Frontal cortex (tissue), 4 donors: ENCODE measurements at places on chromosomes 2 and 18. TPM values are rescaled to one million over a fixed set of nuclear protein-coding genes. Genes with fewer than 3 reads are reported as not detected.

The ANKMY1 gene
- 4.9 TPM for total RNA-seq

The TSPYL6 gene
- not detected for total RNA-seq

The AFF3 gene
- 56.7 TPM for total RNA-seq

The FMNL2 gene
- total RNA-seq: 93.8 TPM

The PLA2R1 gene
- 1.6 TPM for total RNA-seq

The PAIP2B gene
- 20.4 TPM for total RNA-seq

The YIPF4 gene
- 43.6 TPM for total RNA-seq

The SKOR2 gene
- total RNA-seq: not detected

The KATNAL2 gene
- total RNA-seq: 3.7 TPM

The C2orf49 gene
- 29.8 TPM for total RNA-seq

- DNase-seq: no peak
Measured at GRCh38 chr18:36511791-36512352, 214.4 kb downstream of the FHOD3 start.

- DNase-seq: no peak
Measured at GRCh38 chr18:74257083-74257482, 34.7 kb downstream of the CYB5A start.

- DNase-seq: no peak
Measured at GRCh38 chr2:160425434-160426151, 68.0 kb downstream of the RBMS1 start.

DNA sequence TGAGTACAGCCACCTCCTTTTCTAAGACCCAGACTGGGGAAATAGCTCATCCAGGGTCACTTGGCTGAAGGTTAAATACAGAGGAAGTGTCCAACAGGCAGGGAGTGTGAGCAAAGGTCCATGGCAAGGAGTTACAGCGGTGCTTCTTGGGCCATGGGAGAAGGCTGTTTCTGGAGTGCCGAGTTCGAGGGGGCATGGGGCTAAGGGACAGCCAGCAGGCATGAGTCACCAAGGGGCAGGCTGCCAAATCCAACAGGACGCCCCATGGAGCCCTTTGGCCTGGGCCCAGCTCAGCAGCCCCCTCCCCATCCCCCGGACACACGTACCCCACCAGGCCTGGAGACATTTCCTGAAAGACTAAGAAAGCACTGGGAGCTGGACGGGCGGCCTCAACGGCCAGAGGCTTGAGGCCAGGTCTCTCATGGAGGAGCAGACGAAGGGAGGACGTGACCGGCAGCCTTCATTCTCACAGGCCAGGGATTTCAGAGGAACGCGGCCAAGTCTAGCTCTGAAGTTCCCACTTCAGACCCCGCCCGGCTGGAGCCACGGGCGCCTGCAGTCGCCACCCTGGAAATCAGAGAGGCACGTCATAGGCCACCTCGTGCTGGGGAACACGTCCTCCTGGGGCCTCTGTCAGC is 160.4 kb downstream of the SMAD7 start:
- DNase-seq: no peak

GRCh38 chr2:120347396-120348060 is 1.6 kb downstream of the INHBB start:
- no peak for DNase-seq

DNA sequence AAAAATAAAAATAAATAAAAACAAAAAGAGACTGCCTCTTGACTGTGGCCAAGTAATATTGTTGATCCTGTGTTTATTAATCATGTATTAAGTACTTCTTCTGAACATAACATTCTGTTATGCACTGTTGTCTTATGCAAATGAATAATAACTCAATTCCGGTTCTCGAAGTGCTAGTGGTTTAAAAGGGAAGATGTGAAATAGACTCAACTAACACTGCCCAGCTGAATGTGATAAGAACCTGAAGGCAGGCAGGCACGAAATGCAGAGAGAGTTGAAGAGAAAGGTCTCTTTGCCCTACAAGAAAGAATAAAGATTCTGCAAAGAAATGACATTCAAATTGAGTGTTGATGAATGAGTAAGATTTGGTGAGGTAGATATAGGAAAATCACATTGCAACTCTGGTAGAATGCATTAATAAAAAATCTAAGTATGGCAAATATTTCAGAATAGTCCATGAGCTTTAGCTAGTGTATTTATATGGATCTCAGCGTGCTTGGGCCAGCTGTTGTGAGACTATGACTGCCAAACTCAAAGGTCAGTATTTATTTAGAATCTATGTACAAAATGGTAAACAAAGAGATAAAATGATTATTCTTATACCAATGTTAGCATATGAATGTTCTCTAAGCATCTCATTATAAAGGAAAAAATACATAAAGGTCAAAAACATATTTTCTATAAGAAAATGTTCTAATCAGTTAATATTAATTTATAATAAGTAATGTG is 352.3 kb upstream of the CDH7 start:
- DNase-seq: no peak

- no peak for DNase-seq
Measured at GRCh38 chr2:82411071-82411470, 2048.0 kb downstream of the SUCLG1 start.

DNA sequence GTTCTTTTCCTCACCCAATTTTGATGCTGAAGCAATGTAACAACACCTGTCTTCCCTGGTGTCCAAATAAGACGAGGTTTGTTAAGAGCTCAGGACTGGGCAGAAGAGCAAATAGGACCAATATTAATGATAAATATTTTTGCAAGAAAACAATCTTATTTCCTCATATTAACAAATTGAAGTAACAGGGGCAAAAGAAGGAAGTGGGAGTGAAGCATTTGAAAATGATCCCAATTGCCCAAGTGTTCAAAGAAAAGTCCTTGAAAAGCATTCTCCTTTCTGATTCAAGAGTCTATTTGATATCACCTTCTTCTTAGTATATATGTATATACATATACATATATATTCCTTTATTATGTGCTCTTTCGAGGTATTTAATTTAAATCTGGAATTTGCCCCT is 418.8 kb downstream of the ARHGAP15 start:
- no peak for DNase-seq

- DNase-seq: no peak
Measured at GRCh38 chr2:72744049-72744448, 81.8 kb downstream of the EXOC6B start.

- DNase-seq: no peak
Measured at GRCh38 chr2:112199188-112199587, 55.7 kb downstream of the ZC3H8 start.

DNA sequence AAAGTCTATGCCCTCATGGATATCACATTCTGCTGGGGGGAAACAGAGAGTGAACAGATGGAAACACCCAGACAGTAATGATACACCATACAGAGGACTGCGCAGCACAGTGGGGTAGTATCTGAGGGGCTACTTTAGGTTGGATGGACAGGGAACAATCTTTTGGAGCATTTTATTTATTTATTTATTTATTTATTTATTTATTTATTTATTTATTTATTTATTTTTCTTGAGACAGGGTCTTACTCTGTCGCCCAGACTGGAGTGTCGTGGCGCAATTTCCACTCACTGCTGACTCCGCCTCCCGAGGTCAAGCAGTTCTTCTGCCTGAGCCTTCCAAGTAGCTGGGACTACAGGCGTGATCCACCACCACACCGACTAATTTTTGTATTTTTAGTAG is 89.2 kb downstream of the TGOLN2 start:
- DNase-seq: no peak

DNA sequence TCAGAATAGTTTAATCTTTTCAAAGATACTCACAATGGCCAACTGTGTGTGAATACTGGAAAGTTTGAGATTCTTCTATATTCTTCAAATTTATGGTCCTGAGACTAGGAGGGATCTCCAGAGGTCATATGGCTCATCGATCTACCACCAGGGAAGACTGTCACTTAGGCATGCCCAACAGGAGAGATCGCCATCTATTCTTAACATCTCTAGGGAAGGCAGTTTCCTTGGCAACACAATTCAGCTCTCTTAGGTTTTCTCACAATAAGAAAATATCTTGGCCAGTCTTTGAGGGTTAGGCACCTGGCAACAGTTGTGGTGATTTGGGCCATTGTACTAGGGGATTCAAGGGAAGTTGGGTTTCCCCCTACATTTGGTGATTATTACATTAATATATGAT is 107.2 kb downstream of the GALNT3 start:
- DNase-seq: no peak

GRCh38 chr2:72539071-72539552 is 286.7 kb downstream of the EXOC6B start:
- no peak for DNase-seq

DNA sequence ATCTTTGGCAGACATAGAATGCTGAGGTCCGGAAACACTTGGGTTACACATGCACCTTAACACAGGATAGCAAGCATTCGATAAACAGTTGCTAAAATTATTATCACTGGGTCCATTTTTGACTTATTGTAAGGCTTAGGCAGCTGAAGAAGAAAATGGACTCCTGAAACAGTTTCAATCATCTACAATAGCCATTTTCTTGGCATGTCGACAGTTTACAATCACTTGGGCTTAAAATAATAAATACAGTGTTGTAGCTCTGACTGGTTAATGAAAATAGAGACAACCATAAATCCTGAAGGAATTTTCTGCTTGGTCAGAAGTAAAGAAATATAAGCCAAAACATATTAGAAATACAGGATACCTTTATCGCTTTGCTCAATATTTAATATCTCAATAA is 169.2 kb downstream of the XIRP2 start:
- no peak for DNase-seq

DNA sequence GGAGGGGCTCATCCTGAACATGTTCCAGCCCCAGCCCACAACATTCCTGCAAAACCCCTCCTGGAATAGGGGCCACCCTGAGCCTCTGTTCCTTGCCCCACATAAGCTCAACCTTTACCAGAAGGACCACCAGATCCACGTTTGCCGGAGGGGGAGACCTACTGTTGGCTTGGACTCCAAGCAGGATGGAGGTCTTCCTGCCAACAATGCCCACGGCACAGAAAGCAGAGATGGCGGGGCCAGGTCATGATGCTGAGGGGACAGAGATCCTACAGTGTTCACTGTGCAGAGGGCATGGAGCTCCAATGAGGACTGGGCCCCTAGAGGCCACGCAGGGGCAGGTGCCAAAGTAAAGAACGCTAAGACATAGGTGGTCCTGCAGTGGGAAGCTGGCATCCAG is 98.5 kb upstream of the RAB6C start:
- DNase-seq: no peak

DNA sequence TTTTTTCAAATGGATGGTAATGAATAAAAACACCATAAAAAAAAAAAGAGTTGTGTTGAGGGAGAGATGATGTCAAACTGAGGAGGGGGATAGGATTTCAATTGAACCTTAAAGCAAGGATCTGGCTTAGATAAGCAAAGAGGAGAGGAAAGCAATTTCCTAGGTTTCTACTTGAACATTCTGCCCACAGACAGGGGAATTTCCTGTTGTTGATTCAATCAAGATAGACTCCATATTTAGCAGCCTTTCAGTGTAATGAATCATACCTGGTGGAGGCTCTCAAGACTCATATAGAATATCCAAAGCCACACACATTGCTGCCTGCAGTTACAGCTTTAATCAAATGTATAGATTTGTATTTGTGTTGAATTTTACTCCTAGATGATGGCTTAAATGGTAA is 294.4 kb upstream of the PIK3C3 start:
- DNase-seq: no peak

DNA sequence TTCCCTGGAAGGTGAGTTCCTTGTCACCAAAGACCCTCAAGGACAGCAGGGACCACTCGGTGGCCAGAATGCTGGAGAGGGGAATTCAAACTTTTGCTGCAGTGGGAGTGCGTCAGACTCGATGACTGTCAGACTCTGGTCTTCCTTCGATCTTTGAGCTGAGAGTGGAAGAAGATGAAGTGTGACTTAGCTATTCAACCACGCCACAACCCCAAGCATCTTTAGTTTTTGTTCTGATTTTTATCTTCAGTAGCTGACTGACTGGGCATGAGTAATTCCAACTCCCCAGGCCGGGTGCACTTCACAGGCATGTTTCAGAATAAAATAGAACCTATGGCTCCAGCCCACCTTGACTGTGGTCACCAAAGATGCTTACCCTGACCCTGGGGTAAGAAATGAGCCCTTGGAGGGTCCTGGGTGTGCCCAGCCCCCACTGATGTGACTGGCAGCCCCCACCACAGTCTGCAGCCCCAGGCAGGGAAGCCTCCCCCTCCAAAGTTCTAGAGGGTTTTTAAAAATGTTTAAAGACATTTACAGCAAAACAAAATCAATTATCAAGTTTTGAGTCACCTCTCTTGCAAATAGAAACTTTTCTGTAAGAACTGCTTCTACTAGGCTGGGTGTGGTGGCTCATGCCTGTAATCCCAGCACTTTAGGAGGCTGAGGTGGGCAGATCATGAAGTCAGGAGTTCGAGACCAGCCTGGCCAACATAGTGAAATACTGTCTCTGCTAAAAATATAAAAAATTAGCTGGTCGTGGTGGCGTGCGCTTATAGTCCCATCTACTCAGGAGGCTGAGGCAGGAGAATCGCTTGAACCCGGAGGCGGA is 24.9 kb upstream of the YWHAQ start:
- DNase-seq: no peak

DNA sequence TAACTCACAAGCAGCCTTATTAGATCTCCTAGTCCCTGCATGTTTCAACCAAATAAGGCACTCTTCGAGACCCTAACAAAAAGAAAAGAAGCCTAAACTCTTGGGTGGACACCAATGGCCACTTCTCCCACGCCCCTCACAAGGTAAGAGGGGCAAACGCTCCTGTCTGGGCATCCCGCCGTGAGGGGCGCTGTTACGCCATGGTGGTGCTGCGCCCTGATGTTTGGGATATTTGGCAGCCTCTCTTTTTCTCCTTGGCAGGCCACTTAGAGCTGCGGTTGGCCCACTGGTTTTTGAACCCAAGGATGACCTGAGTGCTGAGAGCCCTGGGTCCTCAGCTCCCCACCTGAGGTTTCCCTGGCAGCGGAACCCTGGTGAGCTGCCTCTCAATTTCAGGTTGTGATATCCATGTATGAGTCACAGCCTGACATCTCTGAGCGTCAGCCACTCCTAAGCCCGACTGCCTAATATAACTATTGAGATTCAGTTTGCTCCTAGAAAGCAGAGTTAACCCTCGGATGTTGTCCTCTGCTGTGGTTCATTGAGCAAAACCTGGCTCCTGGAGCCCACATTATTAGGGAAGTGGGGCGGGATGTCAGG is 103.3 kb downstream of the COL6A3 start:
- no peak for DNase-seq

GRCh38 chr2:17540093-17540812 is at the start of gene VSNL1:
Gene VSNL1 (plus strand): TSS chr2:17540696. CDS start chr2:17592075, 51,379 bp downstream.
- peak; percentile 36 for DNase-seq

DNA sequence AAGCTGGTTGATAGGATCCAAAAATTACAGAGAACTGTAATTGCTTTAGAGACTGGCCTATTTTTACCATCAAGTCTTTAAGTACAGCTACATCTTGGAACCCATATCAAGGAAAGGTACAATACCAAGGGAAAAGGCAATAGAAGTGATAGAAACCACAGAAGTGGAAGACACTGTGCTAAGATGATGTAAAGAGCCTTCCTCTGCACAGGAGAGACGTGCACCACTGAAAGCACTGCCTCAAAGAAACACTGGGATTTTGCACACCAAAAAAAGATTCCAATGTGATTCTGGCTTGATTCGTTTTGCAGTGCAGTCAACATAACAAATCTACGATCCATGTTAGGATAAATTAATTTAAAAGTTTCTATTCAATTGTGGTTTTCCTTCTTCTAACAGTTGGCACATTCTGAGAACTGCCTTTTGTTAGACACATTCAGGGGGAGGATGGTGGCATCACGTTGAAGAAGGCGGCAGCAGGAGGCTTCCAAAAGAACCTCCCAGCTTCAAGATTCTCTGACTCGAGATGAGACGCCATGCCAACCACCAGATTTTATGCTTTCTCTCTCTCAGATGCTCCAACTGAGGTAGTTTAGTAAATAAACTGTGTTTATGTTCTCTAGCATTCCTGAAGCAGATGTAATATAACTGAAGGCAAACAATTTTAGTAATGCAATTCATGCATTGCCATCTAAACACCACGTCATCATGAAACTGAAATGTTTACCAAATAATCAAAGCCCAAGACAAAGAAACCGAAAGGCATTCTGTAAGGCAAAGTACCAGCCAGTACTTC is 102.9 kb downstream of the BCL2 start:
- DNase-seq: no peak
